ENCODE measurements at places on chromosomes 7 and 10.

DNA sequence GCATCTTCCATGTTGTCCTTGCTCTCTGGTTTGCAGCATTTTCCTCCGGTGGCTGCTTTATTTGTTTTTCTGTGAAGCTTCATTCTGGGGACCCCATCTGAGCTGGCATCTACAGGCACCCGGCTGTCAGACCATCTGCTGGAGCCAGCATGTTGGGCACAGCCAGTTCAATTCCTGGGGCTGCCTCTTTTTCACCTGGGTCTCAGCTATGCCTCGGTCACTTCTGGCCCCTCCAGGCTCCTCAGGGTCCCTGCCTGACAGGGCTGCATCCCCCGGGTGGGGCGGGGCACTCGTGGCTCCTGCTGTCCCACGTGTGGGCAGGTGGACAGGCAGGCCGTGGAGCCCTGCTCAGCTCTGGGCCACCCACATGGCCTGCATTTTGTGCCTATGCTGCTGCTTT is 8.1 kb downstream of the SCART1 start:
- DNase-seq = no peak

- DNase-seq = no peak
Observed at GRCh38 chr10:124351481-124352220, 67.1 kb downstream of the OAT start.

- no peak for DNase-seq
Observed at GRCh38 chr7:26306790-26307189, 15.1 kb downstream of the SNX10 start.

DNA sequence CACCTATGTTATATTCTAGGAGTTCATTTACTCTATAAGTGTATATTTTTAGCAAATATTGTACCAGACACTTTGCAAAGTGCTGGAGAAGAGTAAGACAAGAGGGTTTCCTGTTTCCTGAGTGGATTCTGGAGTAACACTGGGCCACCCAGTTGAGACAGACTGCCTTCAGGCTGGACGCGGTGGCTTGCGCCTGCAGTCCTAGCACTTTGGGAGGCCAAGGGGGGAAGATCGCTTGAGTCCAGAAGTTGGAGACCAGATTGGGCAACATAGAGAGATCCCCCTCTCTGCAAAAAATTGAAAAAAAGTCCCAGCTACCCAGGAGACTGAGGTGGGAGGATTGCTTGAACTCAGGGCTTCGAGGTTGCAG is 772 bp upstream of the ZSCAN25 start:
- no peak for DNase-seq

DNA sequence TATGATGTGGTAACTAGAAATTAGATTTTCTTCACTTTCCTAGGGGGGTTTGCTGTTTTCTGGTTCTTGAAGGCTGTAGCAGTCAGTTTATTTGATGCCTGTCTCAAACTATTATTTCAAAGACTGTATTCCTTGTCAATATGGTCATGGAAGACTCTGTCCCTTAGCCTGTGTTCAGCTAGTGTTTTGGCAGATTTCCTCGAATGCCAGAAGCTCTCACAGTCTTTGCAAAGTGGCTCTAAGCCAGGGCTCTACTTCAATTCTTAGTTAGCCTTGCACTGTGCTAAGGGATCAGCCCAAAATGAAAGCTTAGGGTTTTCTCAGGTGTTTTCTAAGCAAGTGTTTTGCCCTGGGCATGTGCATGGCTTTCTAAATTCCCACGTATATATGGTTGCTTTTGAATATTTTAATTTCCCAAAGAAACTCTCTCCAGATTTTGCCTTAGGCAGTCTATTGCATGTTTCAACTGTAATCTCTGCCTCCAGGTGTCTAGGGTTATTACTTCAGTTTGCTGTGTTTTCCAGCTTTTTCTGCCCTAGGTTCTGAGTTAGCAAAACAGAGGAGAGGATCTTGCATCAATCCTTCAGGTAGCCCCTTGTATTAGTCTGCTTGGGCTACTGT is 7.2 kb upstream of the C1GALT1 start:
- no peak for DNase-seq

DNA sequence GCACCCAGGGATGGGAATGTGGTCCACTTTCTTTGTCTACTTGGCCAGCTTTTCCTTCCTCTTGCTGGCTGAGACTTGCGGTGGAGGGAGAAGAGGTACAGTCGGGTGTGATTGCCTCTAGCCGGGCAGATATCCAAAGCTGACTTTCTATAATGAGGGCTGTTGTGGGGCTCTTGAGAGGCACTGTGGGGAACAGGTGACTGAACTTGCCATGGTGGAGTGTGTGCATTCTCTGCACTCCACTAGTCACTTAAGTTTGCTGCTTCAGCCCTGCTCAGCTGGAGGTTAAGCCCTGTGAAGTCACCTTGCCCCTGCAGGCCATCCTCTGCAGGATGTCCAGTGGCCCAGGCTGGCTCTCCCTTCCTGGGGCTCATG is 116.6 kb downstream of the AOAH start:
- no peak for DNase-seq

- DNase-seq = no peak
Observed at GRCh38 chr10:78737883-78738856, 330.6 kb upstream of the ZMIZ1 start.

DNA sequence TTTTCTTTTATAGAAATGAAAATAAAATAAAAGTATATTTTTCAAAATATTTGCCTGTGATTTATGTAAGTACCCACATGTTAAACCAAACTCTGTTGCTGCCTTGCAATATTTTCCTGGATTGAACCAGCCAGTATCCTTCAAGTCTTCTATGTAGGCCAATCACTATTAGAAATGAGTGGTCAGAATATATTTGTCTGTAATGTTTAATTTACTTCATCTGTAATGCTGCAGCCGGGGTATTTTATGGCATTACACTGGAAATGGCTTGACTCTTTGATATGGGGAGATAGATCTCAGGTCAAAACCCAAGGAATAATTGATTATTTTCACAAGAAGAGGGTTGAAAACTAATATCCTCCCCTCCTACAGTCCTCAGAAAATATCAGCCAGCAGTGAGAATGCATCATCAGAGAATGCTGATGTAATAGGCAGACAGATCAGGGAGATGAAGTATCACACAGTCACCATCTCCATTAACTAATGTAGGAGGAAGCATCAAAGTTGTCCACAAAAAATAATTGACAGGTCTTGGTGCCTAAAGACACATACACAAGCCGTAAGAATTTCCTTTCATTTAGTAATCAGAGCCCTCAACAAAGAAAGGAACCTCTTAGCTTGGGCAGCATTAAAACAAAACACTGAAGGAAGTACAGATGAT is 82.5 kb downstream of the VWDE start:
- no peak for DNase-seq

GRCh38 chr10:6039711-6040110 is 22.5 kb downstream of the IL2RA start:
- DNase-seq = no peak

GRCh38 chr10:74011770-74012169 is 13.9 kb downstream of the VCL start:
- no peak for DNase-seq

- DNase-seq = no peak
Observed at GRCh38 chr10:6256439-6256838, 53.7 kb downstream of the PFKFB3 start.

DNA sequence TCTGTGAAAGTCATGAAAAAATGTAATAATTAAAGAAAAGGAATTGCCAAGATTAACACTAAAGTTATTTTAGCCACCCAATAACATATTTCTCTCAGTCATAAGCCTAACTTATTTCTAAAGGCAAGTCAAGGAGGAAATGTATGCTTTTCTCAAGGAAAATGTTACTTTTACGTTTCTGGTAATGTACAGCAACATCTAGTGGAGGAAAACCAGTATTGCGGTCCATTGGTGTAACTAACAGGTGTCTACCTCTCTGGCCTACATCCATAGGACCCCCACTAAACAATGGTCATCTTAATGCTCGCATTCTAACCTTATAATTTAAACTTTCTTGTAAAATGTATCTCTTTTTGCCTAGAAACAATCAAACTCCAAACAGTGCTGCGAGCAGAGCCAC is 437.5 kb downstream of the KIF20B start:
- DNase-seq = no peak

GRCh38 chr7:28729727-28730126 is 228.4 kb downstream of the TRIL start:
- no peak for DNase-seq

DNA sequence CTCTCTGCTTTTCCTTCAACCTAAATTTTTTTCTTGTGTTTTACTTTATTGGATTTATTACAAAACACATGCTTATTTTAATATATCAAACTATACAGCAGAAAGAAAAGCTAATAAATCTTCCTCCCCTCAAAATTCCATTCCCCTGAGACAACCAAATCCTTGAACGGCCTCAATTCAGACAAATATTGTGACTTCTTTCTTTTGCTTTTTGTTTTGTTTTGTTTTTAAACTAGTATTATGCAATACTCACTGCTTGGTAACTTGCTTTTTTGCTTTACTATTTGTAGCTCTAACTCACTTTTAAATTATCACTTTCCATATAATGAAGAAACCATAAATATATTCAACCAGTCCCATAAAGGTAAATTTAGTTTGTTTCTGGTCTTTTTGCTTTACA is 59.4 kb upstream of the CDK1 start:
- no peak for DNase-seq

DNA sequence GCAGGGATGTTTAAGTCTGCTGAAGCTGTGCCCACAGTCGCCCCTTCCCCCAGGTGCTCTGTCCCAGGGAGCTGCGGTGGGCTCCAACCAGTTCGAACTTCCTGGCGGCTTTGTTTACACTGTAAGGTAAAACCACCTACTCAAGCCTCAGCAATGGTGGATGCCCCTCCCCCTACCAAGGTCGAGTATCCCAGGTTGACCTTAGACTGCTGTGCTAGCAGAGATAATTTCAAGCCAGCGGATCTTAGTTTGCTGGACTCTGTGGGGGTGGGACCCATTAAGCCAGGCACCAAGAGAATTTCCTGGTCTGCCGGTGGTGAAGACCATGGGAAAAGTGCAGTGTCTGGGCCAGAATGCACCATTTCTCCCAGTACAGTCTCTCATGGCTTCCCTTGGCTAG is 56.0 kb downstream of the CCDC7 start:
- no peak for DNase-seq

GRCh38 chr10:118439824-118440223 is 97.7 kb upstream of the FAM204A start:
- DNase-seq = no peak

- DNase-seq = no peak
Observed at GRCh38 chr10:132521466-132522102, 16.0 kb upstream of the INPP5A start.

- DNase-seq = no peak
Observed at GRCh38 chr10:16828701-16829175, 11.5 kb upstream of the RSU1 start.

Measured in omental fat pad (tissue), 4 donors.